Aorta (tissue), 5 donors: ENCODE measurements at places on chromosomes 4 and X. TPM values are rescaled to one million over a fixed set of nuclear protein-coding genes. Genes with fewer than 3 reads are reported as not detected.

Gene TLR1
- 4.5 TPM for polyA plus RNA-seq

Gene FAT1
- 23.5 TPM for polyA plus RNA-seq

Gene SHROOM2
- 0.28 TPM for polyA plus RNA-seq

Gene MSMO1
- 11.2 TPM for polyA plus RNA-seq

Gene CPZ
- 0.82 TPM for polyA plus RNA-seq

Gene PABPC4L
- polyA plus RNA-seq = 0.63 TPM

Gene MAGEA4
- not detected for polyA plus RNA-seq

Gene PAGE1
- polyA plus RNA-seq = not detected

Gene FTSJ1
- 45.1 TPM for polyA plus RNA-seq

Gene MEPE
- polyA plus RNA-seq = not detected

Gene WDR44
- polyA plus RNA-seq = 8.4 TPM

Gene SPANXB1
- not detected for polyA plus RNA-seq

Gene FAM200B
- polyA plus RNA-seq = 116 TPM

Gene NEK1
- polyA plus RNA-seq = 9.4 TPM

Gene RAI2
- polyA plus RNA-seq = 26.8 TPM

Gene ANTXR2
- polyA plus RNA-seq = 18.8 TPM

Gene CSAG2
- not detected for polyA plus RNA-seq

Gene TBX22
- polyA plus RNA-seq = not detected

Gene TIGD4
- polyA plus RNA-seq = not detected

Gene GPR119
- not detected for polyA plus RNA-seq

Gene MAGEA1
- not detected for polyA plus RNA-seq

Gene ANXA3
- 5.0 TPM for polyA plus RNA-seq
